Stimulated activated CD8-positive, alpha-beta memory T cell treated with anti-CD3 and anti-CD28 coated beads, Interleukin-15, amount 100 ng/mL, for 4 hours (primary cell): ENCODE measurements at places on chromosomes 12 and 14.

DNA sequence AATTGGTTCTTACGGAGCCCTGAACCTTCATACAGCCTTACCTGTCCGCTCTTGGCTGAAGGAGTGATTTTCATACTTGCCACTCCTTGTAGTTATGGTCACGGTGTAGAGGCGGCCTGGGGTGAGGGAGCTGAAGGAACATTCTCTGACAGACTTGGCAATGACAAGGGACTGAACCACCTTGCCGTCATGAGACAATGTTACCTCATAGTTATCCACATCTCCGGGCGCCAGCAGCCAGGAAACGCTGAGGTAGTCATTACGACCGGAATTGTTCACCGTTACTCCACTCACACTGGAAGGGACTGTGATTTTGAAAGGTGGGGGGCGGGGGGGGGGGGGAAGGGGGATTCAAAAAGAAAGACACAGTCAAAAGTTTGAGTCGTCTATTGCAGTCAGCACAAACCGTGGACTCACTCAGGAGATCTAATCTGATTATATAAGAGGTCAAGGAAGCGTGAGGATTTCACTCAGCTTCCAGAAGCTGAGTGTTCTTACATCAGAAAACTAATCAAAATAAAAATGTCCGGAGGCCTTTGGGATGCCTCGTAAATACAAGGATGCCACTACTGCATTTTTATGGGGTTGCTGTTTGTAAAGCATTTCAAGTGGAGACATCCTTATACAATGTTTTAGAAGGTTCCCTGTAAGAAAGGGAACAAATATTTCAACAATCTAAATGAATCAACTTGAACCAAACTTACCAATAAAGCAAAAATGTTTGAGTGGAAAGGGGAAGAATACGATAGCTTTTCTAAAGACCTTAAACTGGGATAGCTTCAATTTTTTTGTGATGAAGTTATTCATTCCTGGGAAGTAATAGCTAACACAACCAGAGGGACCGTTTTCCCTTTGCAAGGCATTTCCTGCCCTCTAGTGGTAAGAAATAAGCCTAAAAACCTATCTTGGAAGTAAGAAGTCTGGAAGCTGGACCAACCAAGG lies 60.6 kb downstream of the PTPRB start:
- no peak for DNase-seq

GRCh38 chr14:89408907-89409700 lies 7.9 kb downstream of the FOXN3 start:
- no peak for DNase-seq

- no peak for DNase-seq
Observed at GRCh38 chr12:109451400-109451799, 25.7 kb downstream of the KCTD10 start.

- no peak for DNase-seq
Observed at GRCh38 chr14:47539031-47539461, 136.4 kb downstream of the MDGA2 start.

GRCh38 chr12:48817873-48818830 lies at the start of gene CACNB3:
Gene CACNB3 (plus strand): TSS chr12:48818496. CDS start chr12:48818930, 434 bp downstream.
- peak; percentile 53 for DNase-seq

DNA sequence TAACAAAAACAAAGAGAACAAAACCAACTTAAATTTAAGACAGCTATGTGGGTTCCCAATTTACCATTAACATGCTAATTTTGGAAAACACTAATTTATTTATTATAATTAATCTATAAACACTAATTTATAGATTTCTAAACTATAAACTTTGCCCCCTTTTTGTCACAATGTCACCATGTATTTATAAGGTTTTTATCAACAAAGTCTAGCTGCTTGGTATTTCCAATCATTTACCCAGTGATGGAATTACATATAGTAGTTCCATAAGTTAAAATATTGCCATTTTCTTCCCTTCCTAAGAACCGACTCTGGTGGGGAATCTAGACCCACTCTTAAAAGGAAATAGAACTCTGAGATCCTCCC lies 140.7 kb downstream of the PPM1H start:
- no peak for DNase-seq

DNA sequence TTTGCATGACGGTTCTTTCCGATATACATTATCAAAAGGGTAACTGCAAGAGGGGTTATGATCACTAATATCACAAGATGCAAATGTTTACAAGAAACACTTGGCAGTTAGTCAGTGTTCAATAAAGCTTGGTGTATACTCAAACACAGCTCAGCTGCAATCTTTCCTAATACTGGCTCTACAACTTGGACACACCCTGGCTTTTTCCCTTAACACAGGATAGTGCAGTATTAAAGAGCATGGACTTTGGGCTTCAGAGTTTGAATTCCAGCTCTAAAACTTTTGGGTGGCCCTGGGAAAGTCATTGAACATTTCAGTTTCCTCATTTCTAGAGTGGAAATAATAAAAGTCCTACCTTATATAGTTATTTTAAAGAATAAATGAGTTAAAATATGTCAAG lies 107.0 kb downstream of the HECTD4 start:
- no peak for DNase-seq
